ENCODE measurements at places on chromosomes 12 and 14. TPM values are rescaled to one million over a fixed set of nuclear protein-coding genes. Genes with fewer than 3 reads are reported as not detected.

DNA sequence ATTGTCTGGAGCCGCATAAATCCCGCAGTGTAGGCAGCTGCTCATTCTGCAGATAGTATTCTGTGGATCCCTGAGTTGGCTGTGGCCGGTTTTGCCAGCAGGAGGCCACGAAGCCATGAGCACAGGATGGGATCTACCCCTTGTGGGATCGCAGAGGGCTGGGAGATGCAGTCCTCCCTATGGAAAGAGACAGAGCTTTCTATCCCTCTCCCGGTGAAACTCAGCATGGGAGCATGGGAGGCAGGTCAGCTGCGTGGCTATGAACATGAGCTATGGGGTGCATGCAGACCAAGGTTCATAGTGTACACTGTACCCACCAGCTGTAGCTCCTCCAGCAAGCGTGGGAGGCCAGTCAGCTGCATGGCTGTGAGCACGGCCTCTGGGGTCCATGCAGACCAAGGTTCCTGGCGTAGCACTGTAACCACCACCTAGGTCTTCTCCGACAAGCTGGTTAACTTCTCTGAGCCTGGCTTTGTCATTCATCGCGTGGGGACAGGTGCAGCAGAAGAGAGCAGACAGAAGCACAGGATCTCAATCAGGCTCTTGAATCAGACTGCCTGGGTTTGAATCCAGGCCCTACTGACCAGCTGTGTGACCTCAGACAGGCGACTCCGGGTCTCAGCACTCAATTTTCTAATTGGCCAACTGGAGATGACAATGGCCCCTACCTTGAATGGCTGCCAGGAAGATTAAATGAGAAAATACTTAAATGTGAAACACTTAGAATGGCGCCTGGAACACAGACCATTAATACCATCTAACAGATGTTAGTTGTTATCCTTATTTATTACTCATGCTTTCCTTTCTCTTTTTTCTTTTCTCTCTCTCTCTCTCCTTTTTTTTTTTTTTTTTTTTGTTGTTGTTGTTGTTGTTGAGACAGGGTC is 6.0 kb downstream of the BDKRB1 start:
- DNase-seq, result no peak

DNA sequence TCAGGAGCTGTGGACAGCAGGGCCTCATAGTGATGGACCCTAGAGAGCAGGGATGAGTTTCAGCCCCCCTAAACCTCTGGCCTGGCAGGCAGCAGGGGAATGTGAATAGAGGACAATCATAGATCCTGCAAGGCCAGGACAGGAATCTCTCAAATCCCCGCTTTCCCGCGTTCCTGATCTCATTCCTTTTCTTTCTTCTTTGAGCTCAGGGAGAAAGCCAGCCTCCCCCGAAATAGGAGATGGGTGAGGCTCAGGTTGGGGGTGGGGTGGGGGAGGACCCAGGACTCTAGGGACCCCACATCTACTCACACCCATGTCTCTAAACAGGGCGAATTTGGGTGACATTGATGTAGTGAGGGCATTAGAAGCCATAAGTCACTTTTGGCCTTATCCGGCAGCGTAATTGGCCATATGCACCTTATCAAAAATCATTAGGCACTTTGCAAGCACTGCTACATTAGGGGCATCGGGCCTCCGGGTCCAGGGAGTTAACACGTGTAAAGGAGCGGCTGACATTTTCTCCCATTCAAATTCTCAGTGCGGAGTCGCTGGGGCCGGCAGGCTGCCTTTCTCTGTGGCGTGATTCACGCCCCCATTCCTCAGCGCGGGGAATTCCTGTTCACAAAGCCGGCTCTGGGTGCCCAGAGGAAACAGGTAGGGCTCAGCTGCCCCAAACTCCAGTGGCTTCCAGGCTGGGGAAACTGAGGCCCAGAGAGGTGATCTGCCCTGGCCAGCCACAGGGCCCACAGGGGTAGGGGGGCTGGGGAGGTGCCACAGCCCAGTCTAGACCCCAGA is 1.5 kb downstream of the LHX5 start:
- no peak for DNase-seq

- no peak for DNase-seq
Measured at GRCh38 chr12:92602476-92602875, 100.3 kb upstream of the PLEKHG7 start.

KRT85 gene
- total RNA-seq, result not detected

DPPA3 gene
- total RNA-seq, result not detected

GRCh38 chr14:33413381-33413780 is 474.7 kb downstream of the NPAS3 start:
- no peak for DNase-seq

DNA sequence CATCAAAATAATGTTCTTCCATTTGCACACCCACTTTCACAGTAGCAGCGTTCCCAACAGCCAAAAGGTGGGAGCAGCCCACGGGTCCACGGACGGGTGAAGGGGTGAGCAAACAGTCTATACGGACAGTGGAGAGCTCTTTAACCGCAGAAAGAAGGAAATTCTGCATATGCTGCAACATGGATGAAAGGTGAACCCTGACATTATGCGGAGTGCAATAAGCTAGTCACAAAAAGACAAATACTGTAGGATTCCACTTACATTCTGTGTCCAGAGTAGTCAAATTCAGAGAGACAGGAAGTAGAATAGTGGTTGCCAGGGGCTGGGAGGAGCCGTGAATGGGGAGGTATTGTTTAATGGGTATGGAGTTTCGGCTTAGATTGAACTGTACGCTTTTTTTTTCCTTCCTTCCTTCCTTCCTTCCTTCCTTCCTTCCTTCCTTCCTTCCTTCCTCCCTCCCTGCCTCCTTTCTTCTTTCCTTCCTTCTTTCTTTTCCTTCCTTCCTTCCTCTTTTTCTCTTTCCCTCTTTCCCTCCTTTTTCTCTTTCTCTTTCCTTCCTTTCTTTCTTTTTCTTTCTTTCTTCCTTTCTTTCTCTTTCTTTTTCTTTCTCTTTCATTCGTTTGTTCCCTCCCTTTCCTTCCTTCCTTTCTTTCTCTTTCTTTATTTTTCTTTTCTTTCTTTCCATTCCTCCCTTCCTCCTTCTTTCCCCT is 15.8 kb upstream of the ANKRD9 start:
- DNase-seq, result peak; percentile 85

GRCh38 chr14:100313464-100314230 is 7.4 kb upstream of the SLC25A29 start:
- DNase-seq, result no peak

PSMB5 gene
- total RNA-seq, result 34.4 TPM

DNA sequence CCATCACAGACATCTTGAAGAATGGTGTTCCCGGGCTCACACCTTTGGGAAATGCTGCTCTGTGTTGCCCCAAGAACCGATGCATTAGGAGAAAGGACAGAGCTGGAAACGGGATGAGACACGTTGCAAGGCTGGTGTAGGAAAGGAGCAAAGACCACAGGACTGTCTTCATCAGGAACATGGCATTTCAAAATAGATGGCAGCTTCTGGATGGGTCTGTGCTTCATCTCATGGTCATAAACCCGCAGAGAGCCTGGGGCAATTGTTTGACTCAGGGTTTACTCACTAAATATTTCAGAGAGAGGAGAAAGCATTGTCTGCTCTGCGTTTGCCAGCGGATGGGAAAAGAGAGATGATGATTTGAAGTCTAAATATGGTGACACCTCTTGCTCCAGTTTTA is 76.3 kb downstream of the CACNA1C start:
- no peak for DNase-seq

PDE6H gene
- not detected for total RNA-seq

CELA1 gene
- total RNA-seq, result not detected

ADAM21 gene
- not detected for total RNA-seq

SPIC gene
- total RNA-seq, result 2.0 TPM

- DNase-seq, result no peak
Measured at GRCh38 chr14:105554022-105554421, 27.6 kb downstream of the TMEM121 start.

DNA sequence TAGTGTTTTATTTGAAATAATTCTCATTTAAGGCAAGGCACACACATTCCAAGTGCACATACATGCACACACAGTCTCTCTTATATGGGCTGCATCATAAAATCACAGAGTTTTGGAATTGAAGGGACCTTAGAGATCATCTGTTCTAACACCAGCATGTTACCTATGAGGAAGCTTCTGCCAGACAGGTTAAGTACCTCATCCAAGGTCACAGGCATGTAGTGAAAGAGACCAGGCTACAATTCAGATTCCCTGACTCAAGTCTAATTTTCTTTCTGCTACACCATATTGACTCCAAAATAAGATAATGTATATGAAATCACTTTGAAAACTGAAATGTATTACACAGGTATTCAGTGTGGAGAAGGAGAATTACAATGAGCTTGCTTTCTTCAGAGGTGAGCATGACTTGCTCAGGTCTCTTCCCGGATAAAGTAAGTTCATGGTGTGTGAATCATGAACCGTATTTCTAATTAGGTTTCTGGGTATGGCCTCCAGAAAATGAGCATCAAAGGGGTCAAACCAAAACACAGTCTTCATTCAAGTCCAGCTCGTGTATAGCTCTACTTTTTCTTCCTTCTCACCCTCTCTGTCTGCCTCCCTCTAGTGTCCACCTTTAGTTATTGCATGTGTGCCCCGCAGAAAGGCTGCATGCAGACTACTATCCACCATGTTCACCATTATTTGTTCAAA is 411.9 kb downstream of the FUT8 start:
- DNase-seq, result peak; percentile 85

DNA sequence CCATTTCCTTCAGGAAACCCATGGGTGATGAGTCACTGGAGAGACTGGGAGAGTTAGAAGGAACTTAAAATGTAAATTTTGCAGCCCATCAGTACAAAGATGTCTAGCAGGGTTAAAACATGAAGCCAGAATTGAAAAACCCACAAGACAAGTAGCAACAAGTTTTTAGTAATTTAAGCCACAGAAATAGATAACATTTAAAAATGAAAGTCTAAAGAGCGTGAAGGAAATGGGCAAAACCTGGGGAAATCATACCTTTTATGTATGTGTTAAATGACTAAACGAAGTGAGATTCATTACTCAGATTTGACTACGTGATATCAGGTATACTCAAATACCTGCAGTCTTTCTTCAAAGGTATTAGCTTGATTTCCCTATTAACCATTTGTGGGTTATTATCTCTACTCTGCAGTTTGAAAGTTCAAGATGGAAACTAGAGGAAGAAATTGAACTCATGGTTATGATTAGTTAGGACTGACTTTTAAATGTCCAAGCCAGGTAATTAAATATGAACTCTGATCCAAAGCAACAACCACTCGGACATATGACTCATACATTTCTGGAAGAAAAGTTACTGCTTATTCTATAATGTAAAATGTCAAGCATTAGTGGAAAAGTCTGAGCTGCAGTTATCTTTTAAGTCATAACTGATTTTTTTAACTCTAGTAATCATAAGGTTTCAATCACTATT is 84.1 kb downstream of the ITPR2 start:
- DNase-seq, result no peak

DNA sequence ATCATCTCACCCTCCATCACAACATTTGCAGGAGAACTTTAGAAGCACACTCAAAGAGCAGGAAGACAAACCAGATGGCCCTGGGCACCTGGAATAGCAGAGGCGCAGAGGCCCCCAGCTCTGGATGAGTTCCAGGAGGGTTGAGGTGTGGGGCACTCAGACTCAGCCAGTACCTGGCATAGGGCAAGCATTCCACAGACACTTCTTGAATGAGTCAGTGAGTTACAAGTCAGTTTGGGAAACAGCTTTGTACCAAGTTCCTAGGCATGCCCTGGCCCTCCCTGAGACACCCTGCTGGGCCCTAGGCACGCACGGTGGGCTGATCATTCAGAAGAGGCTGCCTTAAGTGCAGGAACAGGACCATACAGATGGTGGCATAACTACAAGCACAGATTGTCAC is 54.3 kb downstream of the MAP3K9 start:
- peak; percentile 46 for DNase-seq

ATF7IP gene
- 52.1 TPM for total RNA-seq

- no peak for DNase-seq
Measured at GRCh38 chr14:86518298-86518697, 988.4 kb downstream of the FLRT2 start.

DNA sequence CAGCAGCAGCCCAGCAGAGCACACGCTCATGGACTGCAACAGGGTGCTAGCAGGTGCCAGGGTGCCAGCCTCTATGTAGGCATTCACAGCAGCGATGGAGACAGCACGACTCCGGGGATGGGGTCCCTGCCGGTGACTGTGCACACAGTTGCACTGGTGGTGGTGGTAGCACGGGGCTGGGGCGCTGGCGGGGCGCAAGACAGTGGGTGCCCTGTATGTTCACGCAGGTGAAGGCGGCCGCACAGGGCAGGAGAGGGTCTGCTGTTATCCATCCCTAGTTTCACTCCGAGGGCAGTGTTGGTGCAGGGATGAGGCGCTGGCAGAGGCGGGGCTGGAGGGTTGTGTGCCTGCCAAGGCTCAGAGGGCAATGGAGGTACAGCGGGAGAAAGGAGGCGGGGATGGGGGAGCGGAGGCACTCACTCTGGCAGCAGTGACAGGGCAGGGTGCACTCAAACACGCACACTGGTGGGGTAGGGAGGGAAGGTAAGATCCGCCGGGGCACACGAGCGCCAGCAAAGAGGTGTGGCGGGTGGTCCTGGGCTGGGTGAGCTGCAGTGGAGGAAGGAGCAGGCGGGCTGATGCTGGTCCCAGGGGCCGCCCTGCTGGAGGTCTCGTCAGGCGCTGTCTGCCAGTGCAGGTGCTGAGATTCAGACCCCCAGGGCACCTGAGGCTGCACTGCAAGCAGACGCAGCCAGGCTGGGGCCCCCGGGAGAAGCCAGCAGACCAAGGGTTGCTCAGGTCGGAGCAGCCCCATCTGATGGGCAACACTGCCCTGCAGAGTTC is 76.7 kb downstream of the GALC start:
- DNase-seq, result no peak

DNA sequence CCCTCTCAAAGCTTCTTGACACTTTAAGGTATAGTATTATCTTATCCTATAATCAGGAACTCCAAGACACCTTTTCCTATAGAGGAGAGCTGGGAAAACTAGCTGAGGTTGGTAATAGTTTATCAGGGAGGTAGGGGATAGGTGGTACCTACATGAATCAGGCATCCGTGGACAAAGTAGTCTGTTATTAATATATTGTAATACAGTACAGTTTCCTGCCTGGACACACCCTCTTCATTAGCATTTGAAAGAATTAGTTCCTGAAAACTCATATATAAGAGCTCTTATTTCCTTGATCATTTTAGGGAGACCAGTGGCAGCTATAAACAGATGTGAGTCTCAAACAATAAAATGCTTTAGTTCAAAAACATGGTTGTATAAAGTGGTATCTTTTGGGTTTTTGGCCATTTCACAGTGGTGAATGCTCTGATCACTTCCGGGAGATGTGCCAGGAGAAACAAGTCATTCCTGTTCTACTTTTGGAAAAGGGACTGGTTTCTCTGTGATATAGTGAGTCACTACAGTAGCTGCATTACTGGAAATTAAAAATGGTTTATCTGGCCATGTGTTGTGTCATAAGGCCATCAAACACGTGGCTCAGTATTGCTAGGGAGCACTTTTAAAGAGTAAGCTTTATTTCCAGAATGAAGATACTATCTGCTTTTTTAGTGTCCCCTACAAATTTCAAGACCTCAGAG is 98.1 kb downstream of the KLRB1 start:
- no peak for DNase-seq

- DNase-seq, result no peak
Measured at GRCh38 chr12:63995512-63995911, 151.0 kb downstream of the SRGAP1 start.

DNA sequence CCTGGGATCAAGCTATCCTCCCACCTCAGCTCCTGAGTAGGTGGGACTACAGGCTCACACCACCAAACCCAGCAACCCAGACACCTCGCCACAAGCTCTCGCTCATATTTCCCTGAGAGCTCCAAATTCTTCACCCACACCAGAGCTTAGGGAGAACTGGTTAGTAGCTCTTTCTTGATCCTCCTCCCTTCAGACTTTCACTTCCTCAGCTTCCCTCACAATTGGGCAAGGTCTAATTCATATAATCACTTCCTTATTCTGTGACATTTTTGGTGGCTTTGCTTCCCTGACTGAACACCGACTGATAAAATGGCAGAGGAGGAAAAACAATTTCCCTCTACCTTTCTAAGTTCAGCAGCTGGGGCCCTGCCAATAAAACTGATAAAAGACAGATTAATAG is 88.5 kb downstream of the GXYLT1 start:
- no peak for DNase-seq
